ENCODE measurements at places on chromosomes 11 and 22. TPM values are rescaled to one million over a fixed set of nuclear protein-coding genes. Genes with fewer than 3 reads are reported as not detected.
A peak's percentile ranks its signal among the peaks of the same experiment; 100 is the strongest.

DNA sequence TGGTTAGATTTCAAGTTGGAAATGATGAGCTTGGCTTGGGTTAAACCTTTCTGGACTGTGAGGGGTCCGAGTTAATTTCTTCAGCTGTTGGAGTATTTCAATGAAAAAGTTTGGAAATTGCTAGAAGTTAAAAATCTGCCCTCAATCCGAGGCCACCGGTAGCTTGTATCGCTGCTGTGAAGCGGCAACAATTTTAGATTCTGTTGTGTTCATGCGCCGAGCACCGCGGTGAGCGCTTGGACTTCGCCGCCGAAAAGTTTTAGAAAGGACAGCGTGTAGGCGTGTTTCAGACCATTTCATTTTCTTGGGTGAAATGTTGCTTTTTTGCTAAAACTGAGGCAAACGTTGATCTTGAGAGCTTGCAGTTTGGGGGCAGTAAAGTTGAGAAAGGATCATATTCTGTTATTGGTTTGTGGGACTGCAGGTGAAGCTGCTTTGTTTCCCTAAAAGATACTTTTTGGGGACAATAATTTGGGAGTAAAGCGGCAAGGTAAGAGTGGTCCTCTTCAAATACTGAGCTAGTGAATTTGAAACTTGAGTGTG, 928 bp downstream of the FBXO7 start:
- DNase-seq: peak; percentile 52

- no peak for DNase-seq
Measured at GRCh38 chr22:19376971-19377370, 54.6 kb downstream of the HIRA start.

- DNase-seq: peak; percentile 95
Measured at GRCh38 chr11:35944503-35945136, 758 bp downstream of the LDLRAD3 start.

GRCh38 chr11:95516786-95517185, 272.8 kb downstream of the FAM76B start:
- DNase-seq: no peak

GRCh38 chr11:64858467-64859263, 14.2 kb upstream of the CDC42BPG start:
- peak; percentile 99 for DNase-seq

- peak; percentile 21 for DNase-seq
Measured at GRCh38 chr11:35717043-35717442, 54.5 kb downstream of the TRIM44 start.

GRCh38 chr11:130002352-130002845, at the start of gene PRDM10:
TSS of gene PRDM10 (minus strand) at chr11:130002835. CDS start at chr11:129960964, 41,871 bp downstream.
- peak; percentile 96 for DNase-seq

DNA sequence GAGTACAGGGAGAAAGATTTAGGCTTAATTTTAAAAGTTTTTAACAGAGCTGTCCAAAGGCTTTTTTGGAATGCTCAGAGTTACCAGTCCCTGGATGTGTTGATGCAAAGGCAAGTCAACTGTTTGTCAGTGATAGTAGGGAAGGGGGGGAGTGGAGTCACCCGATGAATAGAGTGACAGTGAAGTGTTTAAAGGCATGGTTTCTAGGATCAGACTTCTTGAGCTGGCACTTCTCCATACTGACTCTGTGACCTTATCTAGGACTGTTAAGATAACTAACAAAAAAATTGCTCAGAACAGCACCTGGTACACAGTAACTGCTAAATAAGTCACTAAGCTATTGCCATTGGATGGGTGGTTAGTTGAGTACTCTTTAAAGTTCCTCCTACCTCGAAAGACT, 11.3 kb upstream of the RAG2 start:
- DNase-seq: no peak

DNA sequence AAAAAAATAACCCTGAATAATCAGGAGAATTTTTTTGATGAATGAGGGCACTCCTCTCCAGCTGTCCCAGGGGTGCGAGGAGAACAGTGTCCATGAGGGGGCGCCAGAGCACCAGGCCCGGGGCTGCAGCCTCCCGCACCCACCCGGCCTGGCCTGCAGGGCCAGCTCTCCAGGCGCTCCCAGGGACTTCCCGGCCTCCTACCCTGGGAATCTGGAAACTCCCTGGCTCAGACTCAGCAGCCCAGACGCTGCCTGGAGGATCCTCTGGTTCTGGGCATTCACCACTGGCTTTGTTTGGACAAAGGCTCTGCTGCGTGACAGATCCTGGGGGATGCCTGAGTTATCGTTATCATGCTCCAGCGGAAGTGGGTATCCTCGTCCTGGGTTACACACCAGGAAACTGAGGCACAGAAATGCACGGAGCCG, 31.0 kb downstream of the MCM5 start:
- DNase-seq: peak; percentile 94

DNA sequence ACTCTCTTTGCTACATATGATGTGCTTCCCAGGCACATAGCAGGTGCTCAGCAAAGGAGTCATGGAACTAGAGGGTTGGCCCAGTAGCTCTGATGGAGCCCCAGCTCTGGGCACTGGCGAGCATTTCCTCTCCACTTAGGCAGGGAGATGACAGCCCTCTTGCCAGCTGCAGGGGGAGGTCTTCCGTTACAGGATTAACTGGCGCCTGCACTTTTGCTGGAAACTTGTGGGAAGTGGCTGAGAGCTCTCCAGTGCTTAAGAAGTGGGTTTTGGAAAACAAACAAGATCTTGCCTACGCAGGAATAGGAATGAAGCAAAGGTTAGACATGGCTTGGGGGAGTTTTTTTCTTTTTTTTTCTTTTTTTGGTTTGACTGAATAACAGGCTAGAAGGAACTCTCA, 75.5 kb downstream of the MICAL2 start:
- peak; percentile 18 for DNase-seq

DNA sequence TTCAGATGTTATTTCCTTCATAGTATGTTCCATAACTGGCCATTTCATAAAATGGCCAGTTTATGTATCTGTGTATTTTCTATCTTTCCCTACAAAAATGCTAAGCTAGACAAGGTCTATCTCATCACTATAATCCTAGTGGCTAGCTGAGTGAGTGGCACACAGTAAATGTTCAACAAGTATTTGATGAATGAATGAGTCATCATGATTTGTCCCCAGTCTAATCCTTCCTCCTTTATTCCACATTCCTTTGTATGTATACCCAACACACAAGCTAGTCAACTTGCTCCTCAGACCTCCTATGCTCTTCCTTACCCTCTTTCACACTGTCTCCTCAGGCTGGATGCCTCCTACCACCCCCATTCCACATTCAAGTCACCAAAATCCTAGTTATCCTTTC, 12.5 kb downstream of the APLNR start:
- no peak for DNase-seq

CATSPER1 gene
- total RNA-seq: not detected

Measured in myocyte (in vitro differentiated cells).